ENCODE measurements at places on chromosomes 7 and 10. TPM values are rescaled to one million over a fixed set of nuclear protein-coding genes. Genes with fewer than 3 reads are reported as not detected.

DNA sequence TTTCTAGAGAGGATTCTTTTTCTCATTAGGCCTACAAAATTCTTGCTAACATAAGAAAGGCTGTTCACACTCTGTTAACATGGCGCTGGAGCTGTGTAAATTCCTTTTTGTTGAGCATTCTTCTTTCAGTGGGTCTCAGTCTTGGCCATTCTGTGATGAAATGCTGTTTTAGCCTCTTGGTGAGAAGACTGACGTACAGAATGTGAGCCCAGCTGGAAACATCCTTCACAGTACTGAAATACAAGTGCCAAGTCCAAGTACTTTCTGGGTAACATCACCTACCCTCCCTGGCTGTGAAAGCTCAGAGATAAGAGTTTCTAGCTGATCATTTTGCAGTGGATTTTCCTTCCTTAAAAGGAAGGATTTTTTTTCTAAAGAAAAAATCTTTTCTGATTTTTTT lies 231.8 kb downstream of the AHR start:
- DNase-seq = no peak

DNA sequence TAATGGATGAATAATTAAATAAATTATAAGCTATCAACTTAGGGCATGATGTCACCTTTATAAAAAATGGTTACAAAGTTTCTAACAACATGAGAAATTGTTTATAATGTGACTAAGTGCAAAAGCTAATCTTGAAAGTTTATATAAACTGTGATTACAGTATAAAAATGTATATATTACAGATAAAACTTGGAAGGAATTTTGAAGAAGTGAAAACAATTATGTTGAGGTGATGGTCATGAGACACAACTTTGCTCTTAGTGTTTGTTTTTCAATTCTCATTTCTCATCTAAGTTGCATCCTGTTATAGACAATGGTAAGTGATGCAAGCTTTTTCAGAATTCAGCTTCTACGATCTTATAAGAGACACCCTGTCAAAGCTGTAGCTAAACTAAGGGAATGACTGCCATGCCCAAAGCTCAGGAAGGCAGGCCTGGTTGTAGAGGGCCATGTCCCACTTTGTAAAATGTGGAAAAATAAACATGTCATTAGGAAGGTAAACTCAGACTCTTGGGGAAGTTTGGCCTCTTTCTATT lies 23.9 kb downstream of the MACC1 start:
- peak; percentile 96 for DNase-seq

GRCh38 chr10:329361-330099 lies 194.3 kb downstream of the ZMYND11 start:
- peak; percentile 86 for DNase-seq

- DNase-seq = no peak
Measured at GRCh38 chr10:86377797-86378146, 11.2 kb upstream of the GRID1 start.

GRCh38 chr7:157875230-157876179 lies 538.7 kb downstream of the DNAJB6 start:
- DNase-seq = peak; percentile 31

GRCh38 chr7:132773527-132773956 lies 197.3 kb upstream of the PLXNA4 start:
- DNase-seq = no peak

- no peak for DNase-seq
Measured at GRCh38 chr7:92478095-92478494, 349 bp upstream of the ERVW-1 start.

- DNase-seq = no peak
Measured at GRCh38 chr10:28047061-28047460, 48.2 kb upstream of the ODAD2 start.

HOXA4 gene
- total RNA-seq = 0.88 TPM

MCM10 gene
- total RNA-seq = 15.1 TPM
